ENCODE measurements at places on chromosomes 11 and 22. TPM values are rescaled to one million over a fixed set of nuclear protein-coding genes. Genes with fewer than 3 reads are reported as not detected.
A peak's percentile ranks its signal among the peaks of the same experiment; 100 is the strongest.

- H3K36me3 ChIP-seq = no peaks in the 10 kb centered on the region
- H3K27me3 ChIP-seq = no peaks in the 10 kb centered on the region
- H3K4me3 ChIP-seq = peak within 1 kb of the TSS; percentile 82
- peak within 1 kb of the TSS; percentile 99 for H3K27ac ChIP-seq
- H3K4me1 ChIP-seq = peaks cover 11% of the 10 kb centered on the region
- DNase-seq = peak; percentile 90
Measured at GRCh38 chr11:45146072-45147016, at the start of gene PRDM11. Gene PRDM11, plus strand, starts transcription at chr11:45146639. Its CDS starts 35,128 bp downstream, at chr11:45181767.

DNA sequence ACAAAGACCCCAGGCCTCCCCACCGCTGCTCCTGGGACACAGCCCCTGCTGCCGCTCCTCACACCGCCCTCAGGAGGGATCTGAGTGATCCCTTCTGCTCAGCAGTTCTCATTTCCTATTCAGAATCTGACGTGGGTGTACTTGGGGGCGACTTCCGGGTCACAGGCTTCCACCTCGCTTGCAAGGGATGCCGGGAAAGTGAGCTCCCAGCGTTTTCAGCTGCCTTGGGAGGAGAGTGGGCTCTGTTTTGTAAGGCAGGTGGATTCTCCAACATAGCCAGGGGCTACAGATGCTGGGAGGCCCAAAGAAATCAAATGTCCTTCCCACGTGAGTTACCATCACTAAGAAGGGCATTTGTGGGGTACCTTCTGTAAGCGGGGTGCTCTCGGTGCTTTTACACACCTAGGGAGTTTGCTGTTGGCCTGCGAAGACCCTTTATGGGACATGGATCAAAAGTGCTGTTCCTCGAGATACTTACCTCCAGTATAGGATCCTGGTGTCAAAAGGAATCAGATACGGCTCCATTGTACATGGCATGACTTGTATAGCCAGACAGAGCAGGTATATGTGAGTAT is 9.7 kb upstream of the LRRC10B start:
- H3K4me3 ChIP-seq = no peak overlapping the region
- no peak overlapping the region for H3K27ac ChIP-seq
- no peaks in the 10 kb centered on the region for H3K4me1 ChIP-seq
- no peaks in the 10 kb centered on the region for H3K36me3 ChIP-seq
- DNase-seq = no peak
- H3K27me3 ChIP-seq = no peaks in the 10 kb centered on the region

- peak overlapping the region; percentile 93 for H3K27ac ChIP-seq
- no peaks in the 10 kb centered on the region for H3K4me1 ChIP-seq
- peak overlapping the region; percentile 73 for H3K4me3 ChIP-seq
- no peak for DNase-seq
- no peaks in the 10 kb centered on the region for H3K27me3 ChIP-seq
Measured at GRCh38 chr11:108498816-108499408, 728 bp upstream of the POGLUT3 start.

DNA sequence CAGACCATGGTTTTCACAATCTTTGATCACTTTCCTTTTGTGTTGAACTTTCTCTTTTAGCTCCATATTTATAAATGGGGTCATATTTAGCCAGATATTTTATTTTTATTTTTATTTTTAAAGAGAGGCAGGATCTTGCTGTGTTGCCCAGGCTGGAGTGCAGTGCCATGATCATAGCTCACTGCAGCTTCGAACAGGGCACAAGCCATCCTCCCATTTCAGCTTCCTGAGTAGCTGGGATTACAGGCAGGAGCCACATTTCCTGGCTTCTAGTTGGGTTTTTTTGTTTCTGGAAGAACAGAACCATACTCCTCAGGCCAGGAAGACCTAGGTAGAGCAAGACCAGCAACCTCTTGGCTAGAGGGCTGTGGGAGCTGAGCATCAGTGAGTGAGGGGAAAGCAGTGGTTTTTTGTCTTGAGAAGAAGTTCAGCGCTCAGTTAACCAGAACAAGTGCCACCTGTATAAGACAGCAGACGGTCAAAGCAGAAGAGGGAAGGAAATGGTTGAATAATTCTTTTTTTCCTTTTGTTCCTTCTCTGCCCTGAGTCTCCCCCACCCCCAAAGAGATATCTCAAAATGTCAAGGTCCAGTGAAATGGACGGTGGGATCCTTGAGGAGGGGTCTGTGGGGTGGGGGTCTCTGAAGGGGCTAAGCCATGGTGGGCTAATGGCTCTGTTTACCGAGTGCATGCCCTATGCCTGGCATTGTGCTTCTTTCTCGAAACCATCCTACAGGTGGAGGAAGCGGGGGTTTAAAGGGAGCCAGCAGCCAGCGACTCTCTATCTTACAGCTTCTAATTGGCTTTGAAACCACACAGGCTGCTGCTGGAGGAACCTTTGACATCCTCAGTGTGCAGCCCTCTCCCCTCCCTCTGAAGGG is 63.0 kb downstream of the PTPRJ start:
- no peaks in the 10 kb centered on the region for H3K36me3 ChIP-seq
- peaks cover 26% of the 10 kb centered on the region for H3K4me1 ChIP-seq
- no peak overlapping the region for H3K4me3 ChIP-seq
- H3K27me3 ChIP-seq = no peaks in the 10 kb centered on the region
- H3K27ac ChIP-seq = peak overlapping the region; percentile 19
- DNase-seq = no peak

- H3K27me3 ChIP-seq = peaks cover 11% of the 10 kb centered on the region
- H3K27ac ChIP-seq = peak within 1 kb of the TSS; percentile 73
- peak; percentile 91 for DNase-seq
Measured at GRCh38 chr22:37244114-37244921, at the start of gene RAC2. Gene RAC2, minus strand, starts transcription at chr22:37244269. Its CDS starts 121 bp downstream, at chr22:37244148.

- no peak overlapping the region for H3K4me3 ChIP-seq
- H3K27me3 ChIP-seq = no peaks in the 10 kb centered on the region
- H3K36me3 ChIP-seq = no peaks in the 10 kb centered on the region
- H3K27ac ChIP-seq = no peak overlapping the region
- no peaks in the 10 kb centered on the region for H3K4me1 ChIP-seq
Measured at GRCh38 chr11:65060913-65061408, 2.6 kb upstream of the NAALADL1 start.

DNA sequence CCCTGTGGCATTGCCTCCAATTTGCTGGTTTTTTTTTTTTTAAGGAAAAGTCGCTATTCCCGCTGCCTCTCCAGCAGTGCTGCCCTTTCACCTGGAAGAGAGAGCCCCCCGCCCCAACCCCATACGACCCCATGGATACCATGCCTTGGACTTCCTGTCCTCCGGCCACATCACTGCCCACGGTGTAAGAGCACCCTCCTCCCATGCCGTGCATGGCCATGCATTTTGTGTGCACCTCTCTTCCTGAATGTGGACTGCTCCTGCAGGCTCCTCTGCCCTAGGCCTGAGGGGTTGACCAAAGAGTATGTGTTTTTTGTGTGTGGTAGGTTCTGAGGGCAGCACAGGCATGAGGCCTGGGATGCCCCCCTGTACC is 65.6 kb upstream of the SPON1 start:
- no peak for DNase-seq
- no peaks in the 10 kb centered on the region for H3K27me3 ChIP-seq
- no peak overlapping the region for H3K27ac ChIP-seq
- no peaks in the 10 kb centered on the region for H3K4me1 ChIP-seq
- no peaks in the 10 kb centered on the region for H3K36me3 ChIP-seq

DNA sequence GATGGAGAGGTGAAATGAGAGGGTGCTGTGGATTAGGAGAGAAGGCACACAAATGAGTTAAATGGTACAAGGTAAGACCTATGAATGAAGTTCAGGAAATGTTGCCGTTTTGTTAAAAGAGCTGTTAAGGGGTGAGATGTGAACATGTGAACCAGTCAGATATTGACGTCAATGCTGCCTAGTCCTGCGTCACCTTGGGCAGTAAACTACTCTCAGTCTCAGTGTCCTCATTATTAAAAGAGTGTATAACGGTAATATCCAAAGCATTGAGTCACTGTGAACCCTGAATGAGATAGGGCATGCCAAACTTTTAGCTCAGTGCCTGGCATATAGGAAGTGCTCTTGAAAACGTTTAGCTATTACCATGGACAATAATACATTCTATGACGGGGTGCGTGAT is 32.4 kb upstream of the SORL1-AS1 start:
- H3K27ac ChIP-seq = no peak overlapping the region
- H3K36me3 ChIP-seq = no peaks in the 10 kb centered on the region
- H3K4me1 ChIP-seq = peaks cover 13% of the 10 kb centered on the region
- DNase-seq = no peak
- no peaks in the 10 kb centered on the region for H3K27me3 ChIP-seq

DNA sequence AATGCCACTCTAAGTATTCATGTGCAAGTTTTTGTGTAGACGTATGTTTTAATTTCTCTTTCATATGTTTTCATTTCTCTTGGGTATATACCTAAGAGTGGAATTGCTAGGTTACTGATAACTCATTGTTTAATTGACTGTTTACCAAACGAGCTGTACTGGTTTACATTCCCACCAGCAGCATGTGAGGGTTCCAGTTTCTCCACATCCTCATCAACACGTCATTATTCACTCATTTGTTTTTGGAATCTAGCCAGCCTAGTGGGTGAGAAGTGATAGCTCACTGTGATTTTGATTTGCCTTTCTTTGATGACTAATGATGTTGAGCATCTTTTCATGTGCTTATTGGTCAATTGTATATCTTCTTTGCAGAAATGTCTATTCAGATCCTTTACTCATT is 4.0 kb downstream of the ANKRD13D start:
- H3K4me1 ChIP-seq = peaks cover 22% of the 10 kb centered on the region

GRCh38 chr11:37199082-37199481 is 601.0 kb upstream of the RAG2 start:
- no peaks in the 10 kb centered on the region for H3K27me3 ChIP-seq
- no peak overlapping the region for H3K4me3 ChIP-seq
- no peaks in the 10 kb centered on the region for H3K36me3 ChIP-seq
- no peaks in the 10 kb centered on the region for H3K4me1 ChIP-seq
- no peak for DNase-seq
- no peak overlapping the region for H3K27ac ChIP-seq

DNA sequence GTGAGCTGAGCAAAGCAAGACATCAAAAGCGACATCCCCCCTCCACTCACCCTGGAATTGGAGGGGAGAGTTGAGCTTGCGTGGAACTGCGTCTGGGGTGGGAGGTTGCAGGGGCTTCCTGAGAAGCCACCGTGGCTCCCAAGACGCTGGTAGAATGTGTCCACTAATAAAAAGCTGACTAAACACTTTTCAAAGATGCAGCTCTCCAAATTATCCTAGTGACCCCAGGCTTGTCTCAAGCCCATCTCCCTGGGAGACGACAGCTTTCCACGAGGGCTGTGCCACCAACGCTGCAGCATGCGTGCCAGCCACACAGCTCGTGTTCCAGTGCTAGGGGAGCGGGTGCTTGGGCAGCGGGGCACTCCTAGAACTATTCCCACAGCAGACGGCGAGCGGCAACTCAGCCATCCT is 6.3 kb upstream of the GAL start:
- H3K27me3 ChIP-seq = peaks cover 10% of the 10 kb centered on the region
- DNase-seq = peak; percentile 47
- no peak overlapping the region for H3K4me3 ChIP-seq
- no peak overlapping the region for H3K27ac ChIP-seq

DNA sequence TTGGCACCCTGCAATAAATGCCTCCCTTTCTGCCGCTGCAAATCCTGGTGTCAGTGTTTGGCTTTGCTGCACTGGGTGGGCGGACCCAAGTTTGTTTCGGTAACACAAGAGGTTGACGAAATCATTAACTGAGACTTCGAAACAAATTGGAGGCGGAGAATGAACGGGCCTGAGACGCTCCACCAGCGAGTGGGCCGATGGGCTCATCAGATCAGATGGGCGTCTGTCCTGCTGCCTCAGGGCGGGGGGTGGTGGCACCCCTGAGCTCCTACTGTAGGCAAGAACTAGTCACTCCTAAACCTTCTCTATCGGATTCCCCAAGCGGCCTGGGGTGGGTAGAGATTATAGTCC is 918 bp upstream of the CAPN5 start:
- H3K4me1 ChIP-seq = peaks cover 8% of the 10 kb centered on the region
- DNase-seq = peak; percentile 72
- H3K27me3 ChIP-seq = no peaks in the 10 kb centered on the region
- peak overlapping the region; percentile 84 for H3K27ac ChIP-seq
- H3K4me3 ChIP-seq = peak overlapping the region; percentile 74

DNA sequence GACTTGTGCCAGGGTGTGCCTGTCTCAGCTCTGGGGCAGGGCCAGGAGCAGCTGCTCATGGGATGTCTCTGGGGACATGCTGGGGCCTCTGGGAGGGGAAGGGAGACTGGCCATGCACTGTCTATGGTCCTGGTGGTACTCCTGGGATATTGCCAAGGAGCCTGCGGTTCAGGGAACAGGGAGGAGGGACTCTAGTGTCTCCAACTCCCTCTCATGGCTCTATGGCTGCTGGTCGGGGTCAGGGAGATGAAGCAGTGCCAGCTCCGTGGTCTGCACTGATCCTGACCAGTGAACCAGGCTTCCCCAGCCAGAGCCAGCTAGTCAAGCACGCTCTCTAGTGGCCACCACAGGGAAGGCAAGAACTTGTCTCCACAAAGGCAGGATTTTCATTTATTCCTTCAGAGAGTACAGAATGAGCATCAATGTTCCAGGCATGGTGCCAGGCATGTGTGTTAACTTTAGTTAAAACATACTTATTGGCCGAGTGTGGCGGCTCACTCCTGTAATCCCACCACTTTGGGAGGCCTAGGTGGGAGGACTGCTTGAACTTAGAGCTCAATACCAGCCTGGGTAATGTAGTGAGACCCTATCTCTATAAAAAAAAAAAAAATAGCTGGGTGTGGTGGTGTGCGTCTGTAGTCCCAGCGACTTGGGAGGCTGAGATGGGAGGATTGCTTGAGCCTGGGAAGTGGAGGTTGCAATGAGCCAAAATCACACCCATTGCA is 2.5 kb upstream of the BEST1 start:
- no peak overlapping the region for H3K27ac ChIP-seq
- H3K27me3 ChIP-seq = no peaks in the 10 kb centered on the region
- peak; percentile 82 for DNase-seq

RFPL3 gene
- total RNA-seq = not detected

ANGPTL5 gene
- total RNA-seq = 0.23 TPM

DDIAS gene
- total RNA-seq = 3.8 TPM

MPEG1 gene
- 34.1 TPM for total RNA-seq

AIFM3 gene
- total RNA-seq = 5.7 TPM

PLEKHA7 gene
- 43.6 TPM for total RNA-seq

NAALADL1 gene
- total RNA-seq = 10.0 TPM

KRTAP5-1 gene
- total RNA-seq = not detected

GNAZ gene
- total RNA-seq = 3.0 TPM

MOGAT2 gene
- not detected for total RNA-seq

Measured in upper lobe of right lung (tissue), 1 donor.